ENCODE measurements at places on chromosomes 11 and 22.

DNA sequence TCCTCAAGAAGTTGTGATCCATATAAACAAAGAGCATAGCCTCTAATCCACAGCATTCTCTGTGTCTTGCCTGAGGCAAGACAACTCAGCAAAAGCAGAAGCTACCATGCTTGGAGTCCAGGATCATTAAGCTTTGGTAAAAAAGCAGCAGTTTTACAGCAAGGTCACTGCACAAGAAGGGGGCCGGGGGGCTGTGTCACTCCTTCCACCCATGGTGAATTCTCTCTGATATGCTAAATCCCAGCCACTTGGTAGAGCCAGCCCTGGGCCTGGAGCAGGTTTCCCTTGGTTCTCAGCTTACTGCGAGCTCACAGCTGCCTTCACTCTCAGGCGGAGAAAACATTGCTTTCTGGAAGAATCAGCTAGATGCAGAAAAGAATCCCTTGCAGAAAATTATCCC lies 144.7 kb downstream of the TENM4 start:
- DNase-seq, result no peak

DNA sequence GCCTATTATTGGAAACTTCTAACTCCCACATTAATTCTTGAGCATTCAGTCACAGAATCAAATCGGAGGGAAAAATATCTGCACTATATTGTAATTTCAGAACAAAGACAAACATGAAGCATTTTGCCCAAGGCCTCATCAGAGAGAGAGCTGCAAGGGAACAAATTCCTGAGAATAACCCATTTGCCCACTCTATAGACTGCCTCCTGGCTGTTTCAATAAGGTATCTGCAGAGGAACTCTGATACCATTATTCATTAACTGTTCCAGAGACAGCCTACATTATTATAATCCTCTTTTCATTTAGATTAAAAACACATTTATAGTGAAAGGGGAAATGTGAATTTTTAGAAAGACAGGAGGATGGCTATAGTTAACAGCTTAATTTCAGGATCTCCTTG lies 663.9 kb downstream of the DLG2 start:
- DNase-seq, result no peak

- DNase-seq, result no peak
Measured at GRCh38 chr22:30857791-30858190, 110.8 kb downstream of the MORC2 start.

DNA sequence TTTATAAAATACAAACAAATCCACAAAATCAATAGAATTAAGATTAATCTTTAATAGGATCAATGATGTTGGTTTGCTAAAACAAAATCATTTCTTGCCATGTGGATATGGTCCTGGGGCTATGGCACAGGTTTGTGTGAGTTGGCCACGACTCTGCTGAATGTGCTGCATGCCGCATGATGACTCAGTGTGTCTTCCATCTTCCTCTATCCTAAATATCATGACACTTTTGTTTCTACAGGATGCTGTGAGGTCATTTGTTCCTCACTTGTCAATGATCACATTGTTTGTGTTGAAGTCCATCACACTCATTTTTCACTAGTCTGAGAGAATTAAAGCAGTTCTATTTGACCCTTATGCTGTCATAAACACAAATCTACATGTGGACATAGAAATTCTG lies 167.2 kb upstream of the ZBED5 start:
- DNase-seq, result no peak

GRCh38 chr11:1225386-1226225 lies 2.7 kb downstream of the MUC5B start:
- no peak for DNase-seq

GRCh38 chr22:42313204-42313603 lies 42.8 kb upstream of the TCF20 start:
- DNase-seq, result no peak

- DNase-seq, result peak; percentile 73
Measured at GRCh38 chr11:118488480-118489109, 38.7 kb upstream of the TTC36 start.

DNA sequence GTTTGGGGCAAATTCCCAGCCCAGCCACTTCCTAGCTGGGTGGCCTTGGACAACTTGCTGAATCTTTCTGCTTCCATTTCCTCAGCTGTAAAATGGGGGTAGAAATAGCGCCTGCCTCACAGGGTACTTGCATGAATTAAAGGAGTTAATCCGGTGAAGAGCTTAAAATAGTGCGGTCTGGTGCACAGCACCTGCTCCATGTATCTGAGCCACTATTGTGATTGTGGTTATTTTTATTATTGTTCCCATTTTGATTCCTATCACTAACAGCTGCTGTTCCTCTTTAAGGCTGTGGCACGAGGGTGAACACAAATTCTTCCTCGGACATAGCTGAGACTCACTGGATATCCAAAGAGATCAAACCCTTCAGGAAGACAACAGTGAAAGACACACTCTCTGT lies 46.9 kb upstream of the TP53I11 start:
- no peak for DNase-seq

GRCh38 chr11:43920598-43921419 lies 21.6 kb upstream of the C11orf96 start:
- no peak for DNase-seq

DNA sequence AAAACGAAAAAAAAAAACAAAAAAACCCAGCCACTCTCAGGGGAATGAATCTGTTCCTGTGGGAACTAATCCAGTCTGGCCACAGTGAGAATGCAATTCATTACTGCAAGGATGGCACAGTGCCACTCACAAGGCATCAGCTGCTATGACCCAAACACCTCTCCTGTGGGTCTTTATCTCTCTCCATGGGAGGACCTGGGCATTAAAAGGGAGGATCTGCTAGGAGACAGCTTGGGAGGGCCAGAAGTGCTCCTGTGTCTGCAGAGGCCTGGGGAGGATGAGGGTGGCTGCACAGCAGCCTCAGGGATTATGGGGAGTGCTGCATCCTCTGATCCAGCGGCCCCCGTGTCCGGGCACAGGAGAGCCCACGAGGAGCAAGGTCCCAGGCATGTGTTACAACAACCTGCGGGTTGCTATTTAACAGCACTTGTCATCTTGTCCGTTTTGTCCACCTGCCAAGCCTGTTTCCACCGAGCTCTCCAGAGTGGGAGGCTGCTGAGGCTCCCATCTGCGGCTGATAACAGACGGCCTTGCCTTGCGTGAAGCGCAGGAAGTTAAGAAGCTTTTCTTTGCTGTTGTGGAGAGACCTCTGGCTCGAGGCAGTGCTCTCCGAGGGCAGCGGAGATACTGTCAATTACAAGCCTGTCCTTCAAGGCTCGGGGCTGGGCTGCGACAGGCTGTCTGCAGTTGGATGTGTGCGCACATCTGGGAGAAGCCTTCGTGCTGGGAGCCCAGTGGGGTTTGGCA lies 97.7 kb downstream of the NXPE2 start:
- DNase-seq, result no peak

DNA sequence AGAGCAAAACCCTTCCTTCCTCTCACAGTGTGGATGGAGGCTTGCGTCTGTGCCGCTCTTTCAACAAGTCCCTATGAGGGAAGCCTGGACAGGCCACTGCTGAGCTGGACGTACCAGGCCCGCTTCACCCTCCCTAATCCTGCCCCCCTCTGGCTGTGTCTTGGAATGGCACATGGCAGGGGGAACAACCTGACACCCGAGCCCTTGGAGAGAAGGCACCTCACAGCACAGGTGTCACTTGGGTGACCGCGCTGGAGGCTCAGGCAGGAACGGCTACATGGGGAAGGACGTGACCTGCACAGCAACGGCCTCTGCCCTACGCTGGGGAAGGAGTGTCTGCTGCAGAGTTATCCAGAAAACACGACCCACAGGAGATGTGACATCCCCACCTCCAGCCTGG lies 11.0 kb downstream of the CARS1 start:
- DNase-seq, result no peak

GRCh38 chr22:35695202-35695601 lies 22.5 kb upstream of the APOL5 start:
- no peak for DNase-seq

DNA sequence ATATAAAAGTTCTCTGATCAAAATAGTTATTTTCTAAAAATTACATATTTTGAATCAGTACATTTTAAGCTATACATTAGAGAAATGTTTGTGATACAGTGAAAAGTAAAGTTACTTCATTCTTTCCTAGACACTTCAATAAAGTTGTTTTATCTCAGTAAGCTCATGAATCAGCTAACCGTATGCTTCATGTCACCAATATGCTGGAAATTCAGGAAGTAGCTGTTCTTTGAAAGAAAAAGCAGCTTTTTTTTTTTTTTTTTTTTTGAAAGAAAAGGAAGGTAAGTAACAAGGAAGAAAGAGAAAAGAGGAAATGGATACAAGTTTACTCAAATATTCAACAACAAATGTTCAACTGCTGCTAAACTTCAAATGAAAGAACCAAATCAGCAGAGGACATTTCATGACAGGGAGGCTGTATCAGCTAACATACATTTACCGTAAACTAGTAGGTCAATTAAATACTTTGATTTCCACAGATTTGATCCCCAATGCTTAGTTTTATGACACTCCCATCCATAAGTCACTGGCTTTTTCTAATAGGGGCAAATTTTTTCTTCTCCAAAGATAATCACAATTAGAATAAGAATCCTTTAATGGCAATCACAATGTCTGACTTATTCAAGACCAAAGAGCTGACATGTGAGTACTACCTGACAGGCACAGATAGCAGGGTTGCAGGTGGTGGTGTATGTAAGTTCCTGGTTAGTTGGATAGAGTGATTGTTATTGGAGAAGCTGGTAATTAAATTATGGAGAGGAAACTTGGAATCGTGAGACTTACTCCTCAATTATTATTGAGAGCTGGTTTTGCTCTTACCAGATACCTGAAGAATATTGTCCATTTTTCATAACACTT lies 754 bp downstream of the OR52A1 start:
- no peak for DNase-seq

GRCh38 chr22:45511847-45512261 lies 9.2 kb downstream of the FBLN1 start:
- no peak for DNase-seq

GRCh38 chr11:108137212-108137611 lies 15.8 kb downstream of the ACAT1 start:
- DNase-seq, result no peak

GRCh38 chr11:128680906-128681305 lies 13.0 kb upstream of the FLI1 start:
- DNase-seq, result no peak

DNA sequence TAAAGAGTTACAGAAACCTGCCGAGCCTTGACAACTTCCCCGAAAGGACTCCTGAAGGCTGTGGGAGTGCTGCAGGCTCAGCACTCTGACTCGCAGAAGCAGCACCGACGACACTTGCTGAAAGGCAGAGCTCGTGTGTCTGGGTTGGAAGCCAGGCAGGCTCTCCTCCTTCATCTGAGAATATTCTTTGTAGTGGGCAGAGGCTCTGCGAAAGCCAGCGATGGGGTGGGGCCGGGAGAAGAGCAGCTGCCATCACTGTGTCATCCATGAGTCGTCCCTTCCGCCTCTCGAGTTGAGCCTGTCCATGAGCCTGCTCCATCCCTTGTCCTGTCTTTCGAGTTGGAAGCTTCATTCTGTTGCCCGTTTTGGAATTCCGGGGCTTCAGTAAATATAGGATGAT lies 11.9 kb downstream of the GLB1L2 start:
- no peak for DNase-seq
